ENCODE measurements at places on chromosomes 1 and 21.

GRCh38 chr21:34707876-34708325 is 39.1 kb downstream of the CLIC6 start:
- DNase-seq: no peak

DNA sequence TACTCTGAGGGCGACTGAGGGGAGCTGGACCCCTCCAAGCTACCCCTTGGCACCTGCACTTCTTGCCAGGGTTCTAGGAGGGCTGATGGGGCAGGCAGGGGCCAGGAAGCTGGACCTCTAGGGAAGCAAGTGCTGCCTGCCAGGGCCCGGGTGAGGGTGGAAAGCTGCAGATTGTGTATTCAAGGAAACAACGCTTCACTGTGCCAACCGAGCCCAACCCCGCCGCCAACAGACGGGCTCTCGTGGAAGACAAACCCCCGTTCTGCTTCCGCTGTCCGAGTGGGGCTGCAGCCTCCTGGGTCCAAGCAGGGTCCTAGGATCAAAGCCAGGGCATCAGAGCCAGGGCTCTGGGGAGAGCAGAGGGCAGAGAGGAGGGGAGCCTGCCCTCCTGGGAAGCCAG is 3.2 kb downstream of the EFHD2 start:
- DNase-seq: no peak

- DNase-seq: no peak
Measured at GRCh38 chr21:42575111-42575510, 61.5 kb downstream of the SLC37A1 start.

DNA sequence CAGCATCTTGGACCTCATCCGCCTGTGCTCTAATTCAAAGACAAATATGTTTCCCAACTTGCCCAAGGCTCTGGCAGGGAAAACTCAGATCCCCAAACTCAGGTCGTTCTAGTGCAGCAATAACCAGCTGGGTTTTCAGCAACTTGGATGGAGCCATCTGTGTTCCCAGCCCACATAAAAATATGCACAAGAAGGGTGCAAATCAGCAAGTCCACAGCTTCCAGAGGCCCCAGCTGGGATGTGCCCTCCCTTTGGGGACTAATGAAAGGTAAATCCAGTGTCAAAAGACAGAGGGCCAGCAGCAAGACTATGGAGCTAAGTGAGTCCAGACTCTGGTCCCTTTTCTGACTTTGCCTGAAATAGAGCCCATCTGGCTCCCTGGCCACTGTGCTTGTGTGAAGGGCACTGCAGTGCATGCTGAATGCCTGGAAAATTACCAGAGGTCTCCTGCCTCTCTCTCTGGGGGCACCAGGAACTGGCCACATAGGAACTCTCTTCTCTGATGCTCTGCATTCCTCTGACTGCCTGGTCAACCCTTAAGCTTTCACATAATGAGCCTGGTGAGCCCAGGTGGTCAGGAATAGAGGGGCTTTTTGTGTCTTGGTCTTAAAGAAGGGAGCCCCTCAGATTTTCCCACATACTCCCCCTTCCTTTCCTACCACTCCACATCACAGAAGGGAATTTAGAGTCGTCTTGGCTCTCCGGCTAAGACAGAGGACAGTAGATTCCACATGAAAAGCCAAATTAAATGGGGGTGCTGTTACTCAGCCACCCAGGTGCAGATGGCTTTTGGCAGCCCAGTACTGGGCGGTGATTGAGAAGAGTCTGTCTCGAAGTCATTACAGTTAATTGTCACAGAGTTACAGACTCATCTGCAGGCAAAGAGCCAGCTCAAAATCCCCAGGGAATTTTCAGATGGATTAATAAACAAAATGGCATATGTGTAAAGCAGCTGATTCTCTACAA is 88.1 kb upstream of the C1orf21 start:
- DNase-seq: peak; percentile 26

DNA sequence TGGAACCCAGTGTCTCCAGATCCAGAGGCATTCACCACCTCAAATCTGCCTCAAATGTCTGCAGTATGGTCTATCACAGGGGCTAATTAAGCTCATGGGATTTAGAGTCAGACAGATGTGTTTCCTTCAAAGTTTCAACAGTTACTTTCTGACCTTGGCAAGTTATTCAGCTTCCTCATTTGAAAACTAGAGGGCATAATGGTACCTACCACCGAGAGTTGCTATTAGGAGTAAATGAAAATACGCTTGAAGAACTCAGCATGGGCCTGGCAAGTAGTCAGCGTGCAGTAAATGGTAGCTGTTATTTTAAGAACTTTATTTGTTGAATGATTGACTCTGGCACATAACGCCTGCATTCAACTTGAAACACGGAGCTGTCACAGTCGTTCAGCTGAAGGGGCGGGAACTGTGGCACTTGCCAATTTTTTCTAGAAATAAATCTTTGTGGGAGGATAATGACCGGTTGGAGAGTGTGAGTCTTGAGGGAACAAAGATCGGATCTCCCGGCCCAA is 1.2 kb upstream of the CAP1 start:
- no peak for DNase-seq

All from ELR (cell line).